IPS-NIHi11 (cell line): ENCODE measurements at places on chromosomes 3 and 15.

- no peak for DNase-seq
These were observed 242.8 kb downstream of the DTWD1 start for GRCh38 chr15:49863431-49864224.

GRCh38 chr15:92159481-92159880, 234.2 kb upstream of the ST8SIA2 start:
- DNase-seq = no peak

DNA sequence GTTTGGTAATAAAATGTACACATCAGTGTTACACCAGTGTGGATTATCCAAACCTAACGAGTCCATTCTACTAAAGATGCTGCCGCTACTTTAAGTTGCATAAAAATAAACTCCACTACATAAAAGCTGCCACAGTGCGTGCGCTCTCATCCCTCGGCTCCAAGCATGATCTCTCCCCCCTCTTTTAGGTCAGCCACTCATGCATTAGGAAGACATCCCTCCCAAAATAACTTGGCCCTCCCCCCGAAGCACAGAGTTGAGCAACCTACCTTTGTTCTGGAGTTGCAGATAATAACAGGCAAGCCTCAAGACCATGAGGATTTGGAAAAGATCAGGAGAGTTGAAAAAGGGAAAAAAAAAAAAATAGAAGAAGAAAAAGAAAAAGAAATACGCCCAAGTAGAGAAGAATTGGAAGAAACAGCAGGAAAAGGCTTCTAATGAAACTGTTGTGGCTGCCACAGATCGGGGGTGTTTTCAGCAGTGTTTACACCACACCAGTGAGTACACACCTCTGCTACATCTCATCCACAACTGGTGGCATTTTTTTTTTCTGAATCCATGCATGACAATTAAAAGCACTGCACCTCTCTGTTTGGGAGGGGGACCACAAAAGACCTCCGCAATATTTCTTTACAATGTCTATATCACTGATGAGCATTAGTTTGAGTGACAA, 339.2 kb downstream of the FOXP1 start:
- no peak for DNase-seq

- no peak for DNase-seq
These were observed 290.9 kb downstream of the OCA2 start for GRCh38 chr15:27808182-27808581.

GRCh38 chr3:52843881-52844280, 9.1 kb upstream of the MUSTN1 start:
- no peak for DNase-seq
